ENCODE measurements at places on chromosomes 3 and 15.
A peak's percentile ranks its signal among the peaks of the same experiment; 100 is the strongest.

- DNase-seq = no peak
These were observed 1.1 kb downstream of the CNBP start for GRCh38 chr3:129182390-129183185.

GRCh38 chr3:161822291-161822690 is 325.7 kb downstream of the OTOL1 start:
- no peak for DNase-seq

- no peak for DNase-seq
These were observed 8.1 kb upstream of the TCAIM start for GRCh38 chr3:44330444-44330843.

DNA sequence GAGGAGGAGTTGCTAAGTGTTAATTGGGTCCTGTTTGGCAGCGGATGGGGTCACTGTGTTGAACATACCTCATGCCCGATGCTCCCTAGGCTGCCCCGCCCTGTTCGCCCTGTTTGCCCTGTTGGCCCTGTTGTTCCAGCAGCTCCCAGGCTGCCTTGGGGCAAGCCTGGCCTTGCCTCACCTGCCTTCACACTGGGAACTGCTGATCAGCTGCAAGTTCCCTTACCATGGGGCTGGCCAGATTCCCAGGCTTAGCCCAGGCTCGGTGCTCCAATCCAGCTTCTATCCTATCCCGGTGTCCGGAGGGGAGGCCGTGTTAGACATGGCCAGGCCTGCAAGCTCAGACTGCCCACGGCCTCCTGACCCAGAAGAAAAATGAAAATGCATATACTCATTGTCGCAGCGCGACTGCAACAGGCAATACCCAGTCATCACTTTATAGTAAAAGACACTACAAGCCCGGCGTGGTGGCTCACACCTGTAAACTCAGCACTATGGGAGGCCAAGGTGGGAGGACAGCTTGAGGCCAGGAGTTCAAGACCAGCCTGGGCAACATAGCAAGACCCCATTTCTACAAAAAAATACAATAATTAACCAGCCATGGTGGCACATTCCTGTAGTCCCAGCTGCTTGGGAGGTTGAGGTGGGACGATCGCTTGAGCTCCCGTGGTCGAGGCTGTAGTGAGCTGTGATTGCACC is 42.9 kb upstream of the ZNF710 start:
- no peak for DNase-seq

DNA sequence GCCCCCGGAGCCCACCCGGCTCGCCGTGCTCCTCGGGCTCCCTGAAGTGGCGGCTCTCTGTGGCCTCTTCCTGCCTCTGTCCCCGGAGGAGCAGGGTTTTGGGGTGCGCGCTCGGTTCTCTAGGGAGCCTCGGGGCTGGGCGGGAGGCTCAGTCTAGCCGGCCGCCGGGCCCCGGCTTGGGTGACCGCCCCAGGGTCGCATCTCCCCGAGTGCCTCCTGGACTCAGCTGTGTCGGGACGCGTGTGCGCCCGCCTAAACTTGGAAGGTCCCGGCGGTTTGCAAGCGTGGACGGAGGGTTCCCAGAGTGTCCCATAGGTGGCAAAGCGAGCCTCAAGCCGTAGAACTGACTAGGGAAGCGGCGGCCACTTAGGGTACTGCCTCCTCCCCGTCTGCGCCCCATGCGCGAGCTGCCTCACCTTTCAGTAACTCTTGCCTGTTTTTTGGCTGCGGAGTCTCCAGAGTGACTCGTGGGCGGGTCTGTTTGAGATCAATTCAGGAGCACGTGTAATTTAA is 601 bp downstream of the ACTL6A start:
- peak; percentile 67 for DNase-seq

DNA sequence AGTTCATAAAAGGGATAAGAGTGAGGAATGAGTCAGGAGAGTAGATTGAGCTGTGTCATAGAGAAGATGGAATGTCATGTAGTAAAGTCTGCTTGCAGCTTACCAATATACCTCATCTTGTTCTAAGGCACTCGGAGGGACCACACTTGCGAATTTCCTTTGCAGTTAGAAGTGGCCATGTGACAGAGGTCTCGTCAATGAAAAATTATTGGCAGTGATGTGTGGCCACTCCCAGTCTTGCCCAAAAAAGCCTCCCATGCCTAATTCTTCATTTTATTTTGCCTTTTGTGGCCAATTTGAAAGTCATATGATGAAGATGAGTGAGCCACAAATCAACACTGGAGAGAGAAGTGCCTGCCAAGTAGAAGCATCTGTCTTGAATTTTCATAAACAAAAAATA is 465.6 kb upstream of the ZNF385D start:
- no peak for DNase-seq

DNA sequence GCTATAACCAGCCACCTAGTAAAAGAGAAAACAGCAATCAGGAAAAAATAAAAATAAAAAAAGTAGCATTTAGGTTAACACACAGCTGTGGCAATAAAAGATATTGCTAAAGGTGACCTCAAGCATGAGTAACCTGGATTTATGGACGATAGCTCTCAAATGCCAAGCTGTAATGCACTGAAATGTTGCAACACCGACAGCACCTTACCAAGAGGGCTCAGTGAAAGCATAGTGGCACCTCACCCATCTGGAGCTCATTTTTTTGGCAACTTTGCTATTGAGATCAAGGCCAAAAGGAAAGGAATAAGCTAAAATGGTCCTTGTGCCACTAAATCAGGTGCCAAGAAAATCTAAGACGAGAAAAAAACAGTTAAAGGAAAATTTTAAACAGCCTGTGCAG is 2.5 kb downstream of the HACD2 start:
- DNase-seq = no peak

DNA sequence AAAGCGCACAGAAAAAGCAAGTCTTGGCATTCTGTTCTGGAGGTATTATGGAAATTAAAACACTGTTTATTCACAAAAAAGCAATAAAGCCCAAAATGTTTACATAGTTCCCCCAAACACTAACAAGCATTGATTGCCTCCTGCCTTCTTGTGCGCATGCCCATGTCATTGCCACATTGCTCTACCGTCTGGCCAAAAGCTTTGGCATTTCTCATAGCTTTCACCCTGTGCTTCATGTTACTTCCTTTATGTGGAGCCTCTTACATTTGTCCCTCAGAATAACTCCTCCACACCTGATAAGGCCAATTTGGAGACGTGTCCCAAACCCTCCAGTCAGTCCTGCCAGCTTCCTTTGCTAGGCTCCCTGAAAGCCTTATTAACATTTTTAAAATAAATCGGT is 680.8 kb downstream of the GBE1 start:
- no peak for DNase-seq

GRCh38 chr15:69451951-69452691 is 497 bp upstream of the RPLP1 start:
- DNase-seq = no peak

DNA sequence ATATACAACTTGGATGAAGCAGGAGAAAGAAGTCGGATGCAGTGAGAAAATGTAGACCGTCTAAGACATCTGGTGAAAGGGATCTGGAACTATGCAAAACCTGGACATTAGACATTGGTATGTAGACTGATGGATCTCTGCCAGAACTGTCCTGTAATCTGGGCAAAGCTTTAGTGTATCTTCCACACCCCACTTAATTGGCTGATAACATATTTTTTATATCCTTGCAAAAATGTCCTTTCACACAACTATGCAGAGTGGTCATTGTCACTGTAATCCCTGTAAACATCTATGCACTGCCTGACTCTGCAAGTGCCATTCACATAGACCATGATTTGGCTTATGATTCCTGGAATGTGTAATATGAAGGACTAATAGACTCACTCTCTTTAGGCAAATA is 163.1 kb downstream of the TUSC7 start:
- no peak for DNase-seq

DNA sequence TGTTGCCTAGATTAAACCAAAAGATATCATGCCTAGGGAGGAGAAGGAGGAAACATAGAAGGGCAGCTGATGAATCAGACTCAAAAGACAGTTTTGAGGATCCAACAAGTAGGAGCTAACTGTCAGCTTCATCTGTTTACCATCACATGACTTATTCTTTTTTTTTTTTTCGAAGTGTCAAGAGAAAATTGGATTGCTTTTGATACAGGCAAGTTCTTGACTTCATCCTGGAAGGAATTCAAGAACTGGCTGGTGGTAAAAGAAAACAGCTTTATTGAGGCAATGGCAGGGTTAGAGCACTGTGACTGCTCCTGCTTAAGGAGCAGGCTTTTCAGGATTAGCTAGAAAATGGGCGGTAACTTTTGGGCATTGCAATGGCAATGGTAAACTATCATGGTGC is 227.5 kb upstream of the KCNMB2 start:
- no peak for DNase-seq

DNA sequence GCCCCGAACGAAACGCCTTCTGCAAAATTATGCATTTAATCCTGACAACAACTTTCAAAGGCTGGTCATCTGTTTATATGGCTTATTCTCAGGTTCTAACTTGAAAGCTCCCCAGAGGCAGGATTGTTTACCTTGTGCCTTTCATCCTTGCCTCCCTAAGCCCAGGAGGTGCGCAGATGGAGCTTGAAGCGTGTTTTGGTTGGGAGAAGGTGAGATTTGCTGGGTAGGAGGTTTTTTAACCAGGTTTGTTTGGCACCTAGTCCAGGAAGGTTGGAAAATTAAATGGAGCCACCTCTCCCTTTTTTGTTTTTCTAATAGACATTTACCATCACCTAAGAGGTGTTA is 675 bp downstream of the TSEN2 start:
- DNase-seq = no peak

DNA sequence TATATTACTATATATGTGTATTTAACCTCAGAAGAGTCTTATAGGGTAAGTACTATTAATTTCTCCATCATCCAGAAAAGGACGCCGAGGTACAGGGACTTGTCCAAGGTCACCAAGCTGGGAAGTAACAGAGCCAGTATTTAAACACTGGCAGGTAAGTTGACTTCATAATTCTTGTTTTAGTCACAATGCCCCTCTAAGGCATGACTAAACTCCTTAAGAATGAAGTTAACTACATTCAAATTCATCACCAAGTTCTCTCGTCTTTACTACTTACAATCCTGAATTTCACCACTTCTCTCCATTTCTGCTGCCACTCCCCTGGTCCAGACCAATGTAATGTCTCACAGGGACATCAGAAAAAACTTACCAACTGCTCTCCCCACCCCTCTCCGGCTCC is 312.1 kb downstream of the GRM7 start:
- no peak for DNase-seq

DNA sequence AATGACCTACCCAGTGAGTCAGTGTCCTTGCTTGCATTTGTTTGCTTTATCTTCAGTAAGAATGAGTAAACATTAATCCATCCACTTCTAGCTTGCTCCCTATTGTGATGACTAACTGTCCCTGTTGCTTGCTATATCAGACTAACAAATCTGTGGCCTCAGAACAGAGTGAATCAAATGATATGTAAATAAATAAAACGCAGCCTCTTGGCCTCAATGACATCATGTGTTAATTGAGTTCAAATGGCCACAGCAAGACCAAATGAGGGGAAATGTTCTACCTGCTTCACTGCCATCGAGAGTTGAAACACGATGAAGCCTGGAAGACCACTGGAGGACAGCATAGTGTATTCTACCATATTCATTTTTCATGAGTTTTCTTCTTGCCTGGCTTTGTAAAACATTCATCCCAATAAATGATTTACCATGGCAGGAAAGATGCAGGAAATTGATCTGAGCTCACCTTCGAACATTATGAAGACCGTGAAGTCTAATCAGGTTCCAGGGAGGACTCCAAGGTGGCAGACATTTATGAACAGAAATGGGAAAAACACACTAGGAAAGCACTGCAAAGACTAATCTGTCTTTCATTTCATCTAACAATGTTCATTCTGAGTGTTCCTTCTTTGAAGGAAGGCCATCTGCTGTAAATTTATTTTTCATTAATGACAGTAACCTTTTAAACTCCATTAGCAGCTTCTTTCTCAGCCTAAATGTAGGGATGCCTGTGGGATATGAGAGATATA is 1144.5 kb downstream of the TUSC7 start:
- DNase-seq = no peak

GRCh38 chr3:151356794-151357462 is 27.6 kb upstream of the P2RY13 start:
- DNase-seq = no peak

DNA sequence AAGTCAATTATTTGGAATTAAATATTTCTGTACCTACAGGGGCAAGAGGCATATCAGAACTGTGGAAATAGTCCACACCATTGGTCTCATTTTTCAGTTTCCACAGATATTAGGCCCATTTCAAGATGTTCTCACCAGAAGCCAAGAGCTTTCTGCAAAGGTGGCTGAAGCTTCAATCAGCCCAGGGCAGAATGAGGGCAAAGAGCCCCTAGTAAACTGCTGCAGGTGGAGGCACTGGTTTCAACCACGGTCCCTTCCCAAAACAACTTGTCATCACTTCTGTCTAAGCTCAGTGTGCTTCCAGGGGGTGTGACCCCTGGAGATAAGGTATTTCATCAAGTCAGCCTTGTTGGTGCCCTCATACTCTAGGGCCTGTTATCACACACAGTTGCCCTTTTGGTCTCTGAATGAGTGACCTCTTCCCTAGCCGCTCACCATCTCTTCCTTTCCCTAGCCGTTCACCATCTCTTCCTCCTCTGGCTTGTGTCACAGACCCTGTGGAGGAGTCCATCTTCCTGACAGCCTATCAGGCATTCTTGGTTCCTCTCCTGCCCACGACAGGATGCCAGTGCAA is 21.2 kb downstream of the IL17RD start:
- no peak for DNase-seq

- DNase-seq = no peak
These were observed 510.1 kb upstream of the CFAP20DC start for GRCh38 chr3:59559721-59560435.

- no peak for DNase-seq
These were observed 1.5 kb downstream of the CDC25A start for GRCh38 chr3:48186631-48187300.

DNA sequence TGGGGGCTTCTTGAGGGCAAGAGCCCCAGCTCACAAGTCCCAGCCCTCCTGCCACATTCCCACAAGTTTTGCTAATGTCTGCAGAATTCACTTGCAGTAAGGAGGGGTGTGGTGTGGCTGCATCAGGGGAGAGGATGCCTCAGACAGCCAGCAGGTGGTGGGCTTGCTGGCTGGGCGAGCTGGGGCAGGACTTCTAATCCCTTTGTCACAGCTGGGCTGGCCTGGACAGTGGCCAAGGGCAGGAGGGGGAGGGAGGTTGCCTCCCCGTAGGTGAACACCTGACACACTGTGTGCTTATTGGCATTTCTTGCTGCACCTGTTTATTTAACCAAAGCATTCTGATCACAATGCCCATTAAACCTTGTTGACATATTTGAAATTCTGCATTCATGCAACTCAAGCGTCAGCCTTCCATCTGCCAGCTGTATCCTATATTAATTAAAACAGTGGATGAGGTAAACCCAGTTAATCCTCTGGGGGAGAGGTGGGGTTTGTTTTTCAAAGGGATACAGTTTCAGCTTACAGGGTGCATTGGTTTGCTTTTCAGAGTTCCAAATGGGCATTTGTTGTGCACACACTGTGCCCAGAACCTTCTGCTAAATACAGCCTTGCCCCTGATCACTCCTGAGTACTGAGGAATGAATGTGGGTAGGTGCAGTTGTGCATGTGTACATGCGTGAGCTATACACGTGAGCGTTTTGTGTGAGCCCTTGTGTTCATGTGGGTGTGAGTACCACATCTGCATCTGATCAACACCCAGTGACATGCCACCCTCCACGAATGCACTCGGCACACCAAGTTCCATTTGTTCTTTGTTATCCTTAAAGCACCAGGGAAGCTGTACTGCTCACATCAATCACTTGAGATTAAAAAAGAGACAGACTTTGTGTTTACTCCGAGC is 268.7 kb downstream of the XXYLT1 start:
- peak; percentile 78 for DNase-seq
